ENCODE measurements at places on chromosomes 2 and 18.

GRCh38 chr2:69564604-69565003 is 78.9 kb downstream of the AAK1 start:
- no peak for DNase-seq

DNA sequence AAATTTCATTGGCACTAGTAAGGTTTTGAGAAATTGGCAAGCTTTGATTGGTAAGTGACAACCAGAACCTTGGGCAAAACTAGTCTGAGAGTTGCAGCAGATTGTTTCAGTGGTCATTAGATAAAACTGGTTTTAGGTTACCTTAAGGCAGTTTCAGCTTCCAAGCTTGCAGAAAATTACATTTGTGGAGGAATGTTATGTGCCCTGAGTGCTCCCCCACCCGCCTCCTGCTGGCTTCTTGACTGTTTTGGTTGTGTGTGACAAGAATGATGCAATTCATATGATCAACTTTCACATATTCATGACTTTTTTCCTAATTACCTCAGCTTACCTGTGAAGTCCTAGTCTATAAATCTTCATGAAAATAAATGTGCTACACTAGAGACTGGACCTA is 599.5 kb upstream of the ZNF804A start:
- no peak for DNase-seq

- DNase-seq: no peak
These were observed 38.6 kb downstream of the RAMP1 start for GRCh38 chr2:237898057-237898414.

DNA sequence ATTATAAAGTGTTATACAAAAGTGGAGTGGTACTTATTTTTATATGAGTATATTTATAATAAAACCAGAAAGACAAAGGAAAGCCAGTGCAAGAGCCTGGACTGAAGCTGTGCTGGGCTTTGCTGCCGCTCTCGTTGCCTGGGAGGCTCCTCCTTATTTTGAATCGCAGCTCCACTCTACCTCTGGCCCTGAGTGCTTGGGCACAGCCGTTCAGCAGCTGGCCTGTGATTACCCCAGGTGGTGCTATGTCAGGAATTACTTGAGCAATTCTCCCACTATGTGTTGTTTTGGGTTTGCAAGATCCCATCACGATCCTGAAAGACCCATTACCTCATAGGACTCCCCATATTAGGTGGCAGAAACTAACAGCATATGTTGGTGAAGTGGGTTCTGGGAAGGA is 53.0 kb upstream of the LCLAT1 start:
- no peak for DNase-seq

GRCh38 chr18:21656402-21656801 is 44.3 kb downstream of the SNRPD1 start:
- no peak for DNase-seq

GRCh38 chr18:77012806-77013541 is 119.6 kb downstream of the MBP start:
- DNase-seq: no peak

- no peak for DNase-seq
These were observed 84.1 kb downstream of the HS6ST1 start for GRCh38 chr2:128234613-128235012.

Measured in HuH-7 (cell line).